Amniotic epithelial cell (primary cell): ENCODE measurements at places on chromosomes 3 and 15.

DNA sequence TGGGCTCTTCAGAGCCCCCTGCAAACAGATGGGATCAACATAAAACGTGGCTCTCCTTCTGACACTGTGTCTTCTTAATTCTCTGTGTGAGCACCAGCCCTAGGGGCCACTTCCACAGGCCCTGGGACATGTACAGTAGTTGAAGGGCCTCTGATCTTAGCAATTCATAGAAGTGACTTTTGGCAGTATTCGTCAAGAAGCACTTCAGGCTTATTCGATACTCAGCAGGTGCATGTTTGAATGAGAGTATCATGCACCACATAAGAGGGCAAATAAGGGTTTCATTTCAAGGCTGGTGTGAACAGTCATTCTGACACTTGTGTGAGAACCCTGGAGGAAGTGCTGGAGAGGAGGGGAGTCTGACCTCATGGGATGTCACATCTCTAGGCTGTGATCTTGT lies 113.9 kb downstream of the GABRG3 start:
- DNase-seq = no peak

GRCh38 chr3:47315069-47315647 lies 32.4 kb downstream of the KLHL18 start:
- DNase-seq = peak; percentile 5

DNA sequence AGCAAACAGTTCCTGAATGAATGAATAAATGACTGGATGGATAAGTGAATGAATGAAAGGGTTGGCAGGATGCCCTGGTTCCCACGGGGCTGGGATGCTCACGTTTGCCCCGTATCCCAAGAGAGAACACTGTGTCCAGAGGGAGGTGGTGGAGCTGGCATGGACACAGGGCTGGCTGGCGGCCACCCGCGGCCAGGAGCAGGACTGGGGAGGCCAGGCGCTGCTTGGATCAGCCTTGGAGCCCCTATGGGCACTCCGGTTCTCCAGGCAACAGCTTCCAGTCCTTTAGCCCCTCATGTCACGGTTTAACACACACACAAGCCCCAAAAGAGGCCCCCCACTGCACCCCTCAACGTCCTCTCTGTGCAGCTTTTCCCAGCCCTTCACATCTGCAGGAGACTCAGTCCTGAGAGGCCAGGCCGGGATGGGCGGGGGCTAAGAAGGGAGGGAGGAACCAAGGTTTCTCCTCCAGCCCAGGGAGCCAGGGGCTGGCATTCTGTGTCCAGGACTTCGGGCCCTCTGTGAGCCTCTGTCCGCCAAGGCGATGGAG lies 86.0 kb upstream of the ALDH1L1 start:
- peak; percentile 30 for DNase-seq

- peak; percentile 38 for DNase-seq
Measured at GRCh38 chr15:75884041-75884440, 19.6 kb upstream of the FBXO22 start.

- DNase-seq = peak; percentile 65
Measured at GRCh38 chr3:151395806-151396205, 11.3 kb upstream of the P2RY12 start.

- peak; percentile 53 for DNase-seq
Measured at GRCh38 chr3:59481776-59482400, 432.1 kb upstream of the CFAP20DC start.

- DNase-seq = peak; percentile 67
Measured at GRCh38 chr3:64399205-64399800, 174.0 kb upstream of the PRICKLE2 start.

DNA sequence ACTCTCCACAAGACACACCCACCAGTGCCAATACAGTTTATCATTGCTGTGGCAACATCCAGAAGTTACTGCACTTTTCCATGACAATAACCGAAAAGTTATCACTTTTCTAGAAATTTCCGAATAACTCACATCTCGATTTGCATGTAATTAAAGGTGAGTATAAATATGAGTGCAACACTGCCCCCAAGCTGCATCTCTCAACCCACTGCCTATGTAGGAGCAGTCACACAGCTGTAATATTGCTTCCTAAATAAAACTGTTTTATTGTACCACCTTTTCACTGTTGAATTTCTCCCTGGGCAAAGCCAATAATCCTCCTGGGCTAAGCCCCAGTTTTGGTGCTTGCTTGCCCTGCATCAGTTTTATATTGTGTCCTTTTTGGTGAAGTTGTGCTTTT lies 601.0 kb upstream of the EPHA6 start:
- DNase-seq = peak; percentile 17

DNA sequence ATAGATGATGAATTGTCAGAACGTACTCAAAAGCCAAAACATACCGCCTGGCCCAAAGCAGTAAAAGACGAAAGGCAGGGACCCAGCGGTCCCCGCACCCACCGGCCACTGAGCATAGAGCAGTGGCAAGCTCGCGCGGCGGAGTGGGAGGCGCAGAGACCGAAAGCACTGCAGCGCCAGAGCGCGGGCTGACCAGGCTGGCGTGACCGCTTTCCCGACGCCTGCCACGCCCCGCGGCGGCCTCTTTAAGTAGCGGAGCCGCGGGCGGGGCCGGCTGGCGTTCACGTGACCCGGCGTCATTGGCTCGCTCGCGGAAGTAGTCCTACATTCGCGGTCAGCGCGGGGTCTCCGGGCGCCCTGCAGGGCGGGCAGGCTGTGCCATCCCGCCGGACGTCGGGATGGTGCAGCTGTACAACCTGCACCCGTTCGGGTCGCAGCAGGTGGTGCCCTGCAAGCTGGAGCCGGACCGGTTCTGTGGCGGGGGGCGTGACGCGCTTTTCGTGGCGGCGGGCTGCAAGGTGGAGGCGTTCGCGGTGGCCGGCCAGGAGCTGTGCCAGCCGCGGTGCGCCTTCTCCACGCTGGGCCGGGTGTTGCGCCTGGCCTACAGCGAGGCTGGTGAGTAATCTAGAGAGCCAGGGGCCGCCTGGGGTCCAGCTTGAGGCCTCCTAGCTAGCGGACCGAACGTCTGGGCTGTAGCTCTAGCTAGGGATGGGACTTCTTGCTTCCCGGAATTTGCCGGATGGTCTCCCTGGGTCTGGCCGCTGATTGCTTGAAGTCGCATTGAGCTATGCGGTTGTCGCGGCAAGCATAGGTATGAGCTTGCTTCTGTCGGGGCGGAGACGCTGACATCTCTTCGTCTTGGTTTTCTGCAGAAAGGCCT lies at the start of gene HPS3:
Gene HPS3 (plus strand): TSS at position 313 of the 880 bp plus-strand sequence. CDS start 86 bp downstream, at position 399.
- peak; percentile 81 for DNase-seq

DNA sequence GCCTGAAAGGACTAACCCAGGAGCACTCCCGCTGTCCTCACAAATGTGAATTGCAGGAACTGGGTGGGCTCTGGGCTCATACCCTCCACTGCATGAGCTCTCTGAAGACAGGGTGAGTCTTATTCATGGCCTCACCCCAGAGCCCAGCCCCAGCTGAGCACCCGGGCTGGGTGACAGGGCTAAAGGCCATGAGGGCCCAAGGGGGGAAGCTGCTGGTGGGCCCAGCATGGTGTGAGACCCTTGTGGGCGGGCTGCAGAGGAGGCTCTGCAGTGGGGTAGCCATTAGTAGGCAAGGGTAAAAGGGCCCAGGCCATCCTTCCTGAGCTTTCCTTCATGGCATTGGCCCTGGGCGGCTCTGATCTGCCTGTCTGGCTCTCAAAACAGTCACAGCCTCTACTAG lies 30.3 kb downstream of the SRPRB start:
- no peak for DNase-seq

- DNase-seq = no peak
Measured at GRCh38 chr15:95492388-95493070, 838.0 kb upstream of the NR2F2 start.

GRCh38 chr3:128306481-128306880 lies 153.2 kb downstream of the EEFSEC start:
- DNase-seq = no peak

DNA sequence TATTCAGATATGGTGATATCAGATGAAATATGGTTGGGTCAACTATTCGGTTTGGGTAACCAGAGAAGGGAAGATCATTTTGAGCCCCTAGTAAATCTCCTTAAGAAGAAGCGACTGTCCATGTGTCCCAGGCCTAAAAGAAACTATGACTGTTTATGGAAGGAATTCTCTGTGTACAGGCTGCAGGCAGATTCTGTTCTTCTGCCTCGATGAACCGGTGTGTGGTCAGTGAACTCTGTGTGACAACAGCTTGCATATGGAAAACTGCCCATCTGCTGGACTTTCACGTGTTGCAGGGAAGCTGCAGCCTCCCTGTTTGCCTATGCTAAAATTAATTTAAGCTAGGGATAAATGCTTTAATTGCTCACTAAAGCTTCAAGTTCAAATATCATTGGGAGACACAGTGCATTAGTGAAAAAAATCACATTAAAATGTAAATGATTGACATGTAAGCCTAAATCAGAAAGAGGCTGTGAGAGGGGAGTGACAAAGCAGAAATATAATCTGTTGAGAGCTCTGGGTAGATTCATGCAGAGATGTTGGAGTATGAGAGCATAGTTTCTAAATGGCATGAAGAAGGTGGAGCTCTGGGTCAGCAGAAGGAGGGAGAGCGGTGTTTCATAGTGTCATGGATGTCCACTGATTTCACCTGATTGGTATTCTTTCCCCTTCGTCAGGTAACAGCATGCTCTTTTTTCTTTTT lies 65.4 kb upstream of the PFN2 start:
- DNase-seq = peak; percentile 17

- DNase-seq = no peak
Measured at GRCh38 chr3:49899815-49900214, 3.9 kb downstream of the MST1R start.

DNA sequence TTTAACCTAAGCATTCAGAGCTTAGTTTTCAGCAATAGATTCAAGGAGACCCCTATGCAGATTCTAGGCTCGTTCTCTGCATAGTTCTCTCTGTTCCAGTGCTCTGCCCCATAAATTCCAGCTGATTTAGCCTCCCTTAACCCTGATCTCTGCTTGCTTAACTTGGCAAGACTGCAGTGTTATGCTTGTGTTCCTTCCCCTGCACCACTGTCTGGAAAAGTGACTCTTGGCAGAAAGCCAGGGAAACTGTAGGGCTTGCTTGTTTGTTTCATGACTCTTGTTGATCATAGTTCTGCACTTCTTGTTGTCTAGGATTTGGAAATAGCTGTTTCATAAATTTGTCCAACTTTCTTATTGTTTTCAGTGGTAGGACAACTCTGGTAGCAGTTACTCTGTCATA lies 40.1 kb downstream of the ANAPC13 start:
- DNase-seq = peak; percentile 86

- no peak for DNase-seq
Measured at GRCh38 chr3:128266453-128266852, 113.2 kb downstream of the EEFSEC start.

DNA sequence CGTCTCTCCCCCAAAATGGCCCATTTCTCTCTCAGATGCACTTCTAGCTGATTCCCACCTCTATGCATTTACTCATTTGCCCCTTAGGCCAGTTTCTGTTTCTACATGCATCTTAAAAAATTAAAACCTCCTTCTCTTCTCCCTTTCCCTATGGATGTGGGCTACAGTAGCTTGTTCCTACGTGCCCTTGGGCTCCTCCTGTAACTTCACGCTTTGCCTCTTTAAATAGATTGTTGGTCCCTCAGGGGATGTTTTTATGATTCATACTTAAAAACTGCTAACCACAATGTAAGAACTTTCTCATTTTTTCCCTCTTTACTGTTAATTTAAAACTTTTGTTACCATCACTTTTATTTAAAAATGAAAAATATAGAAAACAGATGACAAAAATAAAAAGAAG lies 185.6 kb upstream of the MRPL3 start:
- DNase-seq = no peak

- no peak for DNase-seq
Measured at GRCh38 chr3:160677459-160677881, 510 bp downstream of the ARL14 start.

DNA sequence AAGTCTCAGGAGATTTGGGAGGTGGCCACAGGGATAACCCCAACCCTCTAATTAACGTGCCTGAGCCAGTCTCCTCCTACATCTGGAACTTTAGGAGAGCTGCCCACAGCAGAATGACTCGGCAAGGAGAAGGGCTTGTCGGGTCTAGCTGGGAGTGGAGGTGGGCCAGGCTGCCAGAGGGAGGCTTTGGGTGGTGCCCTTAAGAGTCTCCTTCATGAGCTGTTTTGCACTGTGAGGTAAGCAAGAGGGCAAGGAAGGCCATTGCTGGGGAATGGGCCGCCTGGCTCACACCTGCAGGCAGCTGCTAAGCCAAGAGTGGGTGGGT lies 3.6 kb upstream of the TNK2 start:
- no peak for DNase-seq

DNA sequence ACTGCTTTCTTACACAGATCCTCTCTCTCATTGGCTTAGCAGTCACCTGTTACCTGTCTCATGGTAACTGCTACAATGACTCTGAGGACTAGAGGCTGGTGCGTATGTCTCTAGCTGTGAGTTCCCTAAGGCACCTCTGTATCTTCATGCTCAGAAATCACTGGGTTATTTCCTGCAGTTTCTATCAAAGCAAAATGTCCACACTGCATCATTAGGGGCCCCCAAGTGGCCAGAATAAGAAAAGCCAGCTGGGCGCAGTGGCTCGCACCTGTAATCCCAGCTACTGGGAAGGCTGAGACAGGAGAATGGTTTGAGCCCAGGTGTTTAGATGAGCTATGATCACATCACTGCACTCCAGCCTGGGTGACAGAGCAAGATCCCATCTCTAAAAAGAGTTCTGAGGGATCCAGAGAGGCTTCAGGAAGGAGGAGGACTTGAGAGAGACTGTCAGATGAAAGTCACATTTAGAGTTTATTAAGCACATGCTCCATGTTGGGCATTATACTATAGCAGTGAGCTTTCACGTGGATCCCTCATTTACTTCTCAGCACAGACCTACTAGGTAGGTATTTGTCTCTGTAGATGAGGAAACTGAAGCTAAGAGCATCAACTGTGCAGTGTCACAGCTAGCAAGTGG lies 2.3 kb upstream of the VPS18 start:
- DNase-seq = peak; percentile 43

DNA sequence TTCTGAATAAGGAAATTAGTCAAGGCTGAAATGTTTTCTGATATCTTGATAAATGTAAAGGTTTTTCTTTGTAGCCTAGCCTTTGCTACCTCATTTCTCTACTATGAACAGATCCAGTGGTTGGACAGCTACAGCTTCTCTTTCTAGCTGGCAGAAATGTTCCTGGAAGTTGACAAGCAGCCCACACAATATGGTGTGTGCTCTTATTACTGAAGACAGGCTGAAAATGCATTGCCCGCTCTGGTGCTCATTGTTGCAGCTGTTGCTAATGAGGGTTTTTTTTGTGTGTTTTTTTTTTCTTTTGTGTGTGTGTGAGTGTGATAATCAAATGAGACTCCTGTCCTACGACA lies 844.3 kb upstream of the SEMA6D start:
- DNase-seq = no peak

- no peak for DNase-seq
Measured at GRCh38 chr15:28101201-28101600, 2.1 kb upstream of the OCA2 start.

GRCh38 chr3:36890261-36890660 lies 54.6 kb downstream of the TRANK1 start:
- no peak for DNase-seq

DNA sequence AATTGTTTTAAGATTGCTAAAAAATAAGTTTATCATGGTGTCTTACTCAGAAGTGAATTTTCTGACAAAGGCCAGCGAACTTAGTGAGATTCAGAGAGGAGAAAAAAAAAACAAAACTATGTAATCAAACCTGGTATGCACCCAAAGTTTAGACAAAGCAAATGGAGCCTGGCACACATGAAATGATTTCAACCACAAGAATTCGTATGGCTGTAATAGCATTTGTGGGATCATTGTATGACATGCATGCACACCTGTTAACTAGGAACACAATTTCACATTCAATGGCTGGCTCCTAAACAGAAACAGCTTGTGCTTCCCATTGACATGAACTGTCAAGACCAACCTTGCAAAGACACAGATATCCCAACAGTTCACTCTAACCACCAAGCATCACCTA lies 94.6 kb downstream of the ZIC4 start:
- no peak for DNase-seq
